ENCODE measurements at places on chromosomes 5 and 9. TPM values are rescaled to one million over a fixed set of nuclear protein-coding genes. Genes with fewer than 3 reads are reported as not detected.
A peak's percentile ranks its signal among the peaks of the same experiment; 100 is the strongest.

GRCh38 chr5:27592231-27592630, 553.8 kb upstream of the CDH9 start:
- no peak for DNase-seq

DNA sequence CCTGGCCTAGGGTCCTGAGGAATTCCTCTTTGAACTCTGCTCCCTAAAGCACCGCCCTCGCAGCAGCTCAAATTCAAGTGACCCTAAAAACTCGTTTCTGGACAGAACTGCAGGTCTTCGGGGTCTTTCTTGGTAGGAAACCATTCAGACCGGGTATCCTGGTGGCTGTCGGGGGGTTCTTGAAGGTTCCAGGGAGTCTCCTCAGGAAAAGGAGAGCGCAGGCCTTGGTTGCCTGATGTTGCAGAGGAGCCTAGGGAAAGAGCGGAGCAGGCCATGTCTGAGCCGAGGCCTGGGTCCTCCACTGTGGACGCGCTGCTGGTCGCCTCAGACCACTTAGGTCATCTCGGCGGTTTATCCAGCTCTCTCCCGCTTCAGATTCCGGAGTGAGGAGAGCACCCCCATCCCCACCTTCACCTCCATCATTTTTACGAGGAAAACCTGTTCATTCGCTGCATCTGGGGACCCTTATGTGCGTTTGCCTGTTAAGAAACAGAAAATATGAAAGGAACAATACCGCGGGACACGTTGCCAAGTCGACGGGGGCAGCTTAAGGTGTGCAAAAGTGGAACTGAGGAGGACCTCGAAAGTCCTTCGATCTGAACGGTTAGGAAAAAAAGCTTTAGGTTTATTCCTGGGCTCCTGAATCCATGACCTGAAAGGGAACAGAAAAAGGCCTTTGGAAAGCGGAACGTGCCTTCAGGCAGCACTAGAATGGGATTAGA, 299.4 kb downstream of the PARP8 start:
- no peak for DNase-seq

DNA sequence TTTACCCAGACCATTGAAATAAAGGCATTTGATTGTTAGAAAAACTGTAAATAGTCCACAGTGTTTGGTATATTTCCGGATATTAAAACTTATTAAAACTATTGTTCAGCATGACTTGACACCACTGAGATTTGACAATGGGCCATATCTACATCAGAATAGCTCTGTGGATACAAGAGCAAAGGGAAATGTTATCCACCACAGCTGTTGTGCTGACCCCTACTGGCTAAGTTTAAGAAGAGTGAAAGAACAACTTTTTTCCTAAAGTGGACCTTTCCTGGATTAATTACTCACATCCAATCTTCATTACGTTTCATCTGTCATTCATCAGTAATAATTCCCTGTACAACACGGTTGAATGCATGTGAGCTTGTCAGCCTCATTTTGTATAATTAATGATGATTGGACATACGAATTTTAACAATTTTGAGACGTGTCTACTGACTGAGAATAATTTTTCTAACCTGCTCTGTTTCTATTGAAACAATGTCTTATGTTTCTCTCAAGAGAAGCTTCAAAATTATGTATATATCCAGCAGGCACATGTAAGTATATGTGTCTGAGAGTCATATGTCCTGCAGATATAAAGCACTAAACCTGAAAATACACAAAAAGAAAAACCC, 1952.6 kb downstream of the MAT2B start:
- DNase-seq = peak; percentile 31

The MAP1B gene
- 49.1 TPM for polyA plus RNA-seq

DNA sequence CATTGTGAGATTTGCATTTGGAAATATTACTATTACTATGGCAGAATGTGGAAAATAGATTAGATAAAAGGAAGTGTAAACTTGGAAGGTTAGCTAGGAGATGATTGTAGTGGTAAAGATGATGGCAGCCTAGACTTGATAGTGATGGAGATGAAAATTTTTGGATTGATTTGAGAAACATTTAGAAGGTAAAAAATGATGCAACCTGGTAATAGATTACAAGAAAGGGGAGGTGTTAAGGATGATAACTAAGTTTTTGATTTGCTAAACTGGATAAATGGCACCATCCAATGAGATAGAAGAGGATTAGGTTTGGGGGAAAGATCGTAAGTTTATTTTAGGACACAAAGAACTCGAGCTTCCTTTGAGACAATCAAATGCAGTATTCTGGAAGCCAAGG, 8.9 kb upstream of the SLC30A5 start:
- no peak for DNase-seq

The HOMER1 gene
- 6.0 TPM for polyA plus RNA-seq

The PPP3R2 gene
- not detected for polyA plus RNA-seq

The LCN15 gene
- 0.07 TPM for polyA plus RNA-seq

GRCh38 chr9:128026255-128026772, 40.8 kb downstream of the NAIF1 start:
- no peak for DNase-seq

DNA sequence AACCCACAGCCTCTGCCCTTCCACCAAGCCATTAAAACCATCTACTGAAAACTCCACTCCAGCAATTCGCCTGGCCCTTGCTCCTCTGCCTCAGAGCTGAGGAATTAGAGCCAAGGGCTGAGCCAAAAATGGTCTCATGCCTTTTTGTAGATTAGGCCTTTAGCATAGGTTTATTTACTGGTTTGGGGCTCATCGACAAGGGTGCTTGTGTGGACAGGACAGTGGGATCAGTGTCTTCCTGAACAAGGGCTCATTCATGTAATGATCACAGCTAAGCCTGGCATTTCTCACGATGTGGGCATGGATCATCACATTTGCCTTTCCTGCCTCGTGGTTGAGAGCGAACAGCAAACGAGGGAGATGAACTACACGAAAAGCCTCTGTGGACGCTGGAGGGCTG, 59.2 kb upstream of the PHF24 start:
- DNase-seq = no peak

GRCh38 chr5:125528881-125529280, 782.4 kb upstream of the ZNF608 start:
- DNase-seq = no peak

DNA sequence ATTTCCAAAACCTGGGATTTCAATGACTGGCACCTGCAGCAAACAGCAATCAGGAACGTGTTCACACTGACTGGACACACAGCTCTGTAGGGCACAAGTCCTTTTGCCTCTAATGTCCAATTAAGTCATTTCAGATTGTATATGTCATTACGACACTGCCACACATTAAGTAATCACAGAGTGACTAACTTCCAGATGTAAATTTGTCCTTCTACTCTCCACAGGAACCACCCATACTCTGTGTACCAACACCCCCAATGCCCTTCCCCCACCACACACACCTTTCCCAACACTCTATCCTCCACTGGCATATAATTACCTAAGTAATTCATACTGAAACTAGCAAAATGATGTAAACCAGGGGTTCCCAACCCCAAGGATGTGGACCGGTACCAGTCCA, 30.5 kb downstream of the LARS1 start:
- DNase-seq = no peak

- peak; percentile 44 for DNase-seq
Measured at GRCh38 chr5:59330680-59331079, 562.8 kb downstream of the PDE4D start.

GRCh38 chr9:73911804-73912203, 585.3 kb upstream of the RORB start:
- no peak for DNase-seq

GRCh38 chr9:84174486-84174885, 166.1 kb downstream of the SLC28A3 start:
- no peak for DNase-seq

The SUSD3 gene
- 0.46 TPM for polyA plus RNA-seq

The TLX3 gene
- polyA plus RNA-seq = not detected

GRCh38 chr9:122314165-122314564, 49.5 kb downstream of the MRRF start:
- no peak for DNase-seq

- DNase-seq = no peak
Measured at GRCh38 chr5:106732624-106733023, 938.1 kb downstream of the EFNA5 start.

- no peak for DNase-seq
Measured at GRCh38 chr9:120435091-120435490, 144.9 kb downstream of the CDK5RAP2 start.

DNA sequence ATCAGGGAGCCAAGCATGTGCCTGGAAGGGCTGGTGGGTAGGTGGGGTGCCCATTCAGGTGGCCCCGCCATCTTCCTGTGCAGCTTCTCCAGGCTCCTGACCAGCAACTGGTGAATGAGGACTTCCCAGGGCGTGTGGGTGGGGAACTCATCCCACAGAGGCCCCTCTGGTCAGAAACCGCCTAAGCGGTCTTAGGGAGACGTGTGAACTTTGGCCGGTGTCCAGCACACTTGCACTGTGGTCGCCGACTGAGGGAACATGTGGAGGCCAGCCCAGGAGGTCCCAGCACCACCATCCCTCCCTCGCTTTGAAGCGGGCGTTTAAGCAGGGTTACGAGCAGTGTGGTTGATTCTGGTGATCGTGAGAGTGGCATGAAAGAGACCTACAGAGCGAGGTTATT, 77.8 kb downstream of the MVB12B start:
- DNase-seq = no peak

GRCh38 chr5:35920890-35921289, 17.5 kb downstream of the CAPSL start:
- no peak for DNase-seq

- no peak for DNase-seq
Measured at GRCh38 chr9:68547417-68547816, 6.7 kb upstream of the TMEM252 start.

The GPRIN1 gene
- 6.1 TPM for polyA plus RNA-seq

The SHOC1 gene
- not detected for polyA plus RNA-seq

DNA sequence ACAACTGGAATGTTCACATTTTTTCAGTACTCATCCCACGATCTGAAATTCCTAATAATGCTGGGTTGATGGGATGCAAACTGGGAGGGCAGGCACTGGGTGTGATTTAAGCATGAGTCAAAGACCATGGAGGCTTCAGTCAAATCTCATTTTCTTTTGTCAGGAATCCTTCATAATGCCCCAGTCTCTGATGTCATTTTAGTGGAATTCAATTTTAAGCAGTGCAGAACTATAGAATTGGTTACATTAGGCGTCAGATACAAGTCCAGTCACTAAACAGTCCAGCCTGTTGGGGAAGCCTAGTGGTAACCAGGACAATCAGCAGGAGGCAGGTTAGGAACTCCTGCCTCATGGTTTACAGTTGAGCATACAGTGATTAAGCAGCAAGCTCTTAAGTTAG, 41.0 kb upstream of the TMEM215 start:
- no peak for DNase-seq

- no peak for DNase-seq
Measured at GRCh38 chr9:114643001-114643400, 14.6 kb downstream of the TEX53 start.
